GM23338 (cell line): ENCODE measurements at places on chromosomes 5 and 9. TPM values are rescaled to one million over a fixed set of nuclear protein-coding genes. Genes with fewer than 3 reads are reported as not detected.
A peak's percentile ranks its signal among the peaks of the same experiment; 100 is the strongest.

DNA sequence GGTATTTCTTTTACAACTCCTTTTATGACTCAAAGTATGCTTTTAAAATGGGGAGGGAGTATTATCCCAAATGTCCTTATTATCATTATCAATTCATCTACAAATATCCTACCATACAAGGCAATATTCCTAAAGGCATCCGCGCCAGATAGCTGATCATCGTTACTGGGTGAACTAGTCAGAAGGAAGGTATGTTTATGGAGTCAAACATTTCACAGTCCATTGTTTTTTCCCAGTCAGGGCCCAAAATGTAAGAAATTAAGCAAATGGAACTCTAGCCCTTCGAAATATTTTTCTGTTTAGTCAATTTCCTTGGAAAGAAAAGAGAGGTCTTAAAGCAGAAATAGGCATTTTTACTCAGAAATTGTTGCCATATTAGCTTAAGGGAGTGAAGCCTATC, 188.5 kb upstream of the CCNG1 start:
- no peak overlapping the region for H3K27ac ChIP-seq
- no peaks in the 10 kb centered on the region for H3K36me3 ChIP-seq
- no peak for DNase-seq
- peaks cover 7% of the 10 kb centered on the region for H3K4me1 ChIP-seq
- no peaks in the 10 kb centered on the region for H3K27me3 ChIP-seq

Gene SLC4A9
- 0.08 TPM in 1 of 2 replicates, not detected in the other for total RNA-seq

- H3K27ac ChIP-seq = no peak overlapping the region
- H3K36me3 ChIP-seq = no peaks in the 10 kb centered on the region
- H3K27me3 ChIP-seq = no peaks in the 10 kb centered on the region
- peaks cover 33% of the 10 kb centered on the region for H3K4me1 ChIP-seq
- DNase-seq = no peak
These were observed 19.8 kb downstream of the AP3B1 start for GRCh38 chr5:78274540-78275197.

- no peaks in the 10 kb centered on the region; the same call in 1 of the 2 replicates for H3K4me1 ChIP-seq
- no peak overlapping the region for H3K4me3 ChIP-seq
- H3K27me3 ChIP-seq = no peaks in the 10 kb centered on the region
- H3K36me3 ChIP-seq = no peaks in the 10 kb centered on the region
These were observed 55.2 kb upstream of the DAPK1 start for GRCh38 chr9:87442451-87442850.

DNA sequence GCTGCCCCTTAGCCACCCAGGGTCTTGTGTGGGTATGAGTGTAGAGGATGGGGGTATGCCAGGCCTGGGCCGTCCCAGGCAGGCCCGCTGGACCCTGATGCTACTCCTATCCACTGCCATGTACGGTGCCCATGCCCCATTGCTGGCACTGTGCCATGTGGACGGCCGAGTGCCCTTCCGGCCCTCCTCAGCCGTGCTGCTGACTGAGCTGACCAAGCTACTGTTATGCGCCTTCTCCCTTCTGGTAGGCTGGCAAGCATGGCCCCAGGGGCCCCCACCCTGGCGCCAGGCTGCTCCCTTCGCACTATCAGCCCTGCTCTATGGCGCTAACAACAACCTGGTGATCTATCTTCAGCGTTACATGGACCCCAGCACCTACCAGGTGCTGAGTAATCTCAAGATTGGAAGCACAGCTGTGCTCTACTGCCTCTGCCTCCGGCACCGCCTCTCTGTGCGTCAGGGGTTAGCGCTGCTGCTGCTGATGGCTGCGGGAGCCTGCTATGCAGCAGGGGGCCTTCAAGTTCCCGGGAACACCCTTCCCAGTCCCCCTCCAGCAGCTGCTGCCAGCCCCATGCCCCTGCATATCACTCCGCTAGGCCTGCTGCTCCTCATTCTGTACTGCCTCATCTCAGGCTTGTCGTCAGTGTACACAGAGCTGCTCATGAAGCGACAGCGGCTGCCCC, 2.6 kb downstream of the SLC35A4 start:
- H3K4me1 ChIP-seq = peaks cover 5% of the 10 kb centered on the region; the same call in 1 of the 2 replicates
- H3K4me3 ChIP-seq = no peak overlapping the region
- H3K27ac ChIP-seq = no peak overlapping the region
- DNase-seq = no peak
- H3K27me3 ChIP-seq = no peaks in the 10 kb centered on the region

Gene IFNA13
- total RNA-seq = not detected in 2 replicates

DNA sequence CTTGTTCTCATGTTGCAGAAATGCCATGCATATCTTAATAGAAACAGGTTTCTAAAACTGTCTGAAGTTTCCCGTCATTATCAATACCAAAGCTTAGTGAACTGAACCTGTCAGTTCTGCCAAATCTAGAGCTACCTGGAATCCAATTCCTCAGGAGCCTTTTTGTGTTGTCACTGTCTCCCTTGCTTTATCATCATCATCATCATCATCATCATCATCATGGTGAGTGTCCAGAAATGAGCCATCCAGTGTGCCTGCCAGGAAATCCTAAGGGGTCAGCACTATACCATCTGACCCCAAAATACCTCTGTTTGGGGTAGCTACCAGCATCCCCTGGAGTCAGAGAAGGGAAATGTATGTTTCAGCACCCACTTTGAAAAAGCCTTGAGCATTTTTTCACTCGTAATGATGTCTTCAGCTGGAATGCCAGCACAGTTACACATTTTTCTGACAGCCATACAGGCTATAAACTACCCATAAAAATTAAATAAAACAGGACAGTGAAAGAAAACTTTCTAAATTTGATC, 150.3 kb downstream of the NR2F1-AS1 start:
- H3K4me3 ChIP-seq = no peak overlapping the region
- no peak overlapping the region for H3K27ac ChIP-seq
- DNase-seq = no peak
- H3K4me1 ChIP-seq = peaks cover 16% of the 10 kb centered on the region
- H3K36me3 ChIP-seq = no peaks in the 10 kb centered on the region
- no peaks in the 10 kb centered on the region for H3K27me3 ChIP-seq

DNA sequence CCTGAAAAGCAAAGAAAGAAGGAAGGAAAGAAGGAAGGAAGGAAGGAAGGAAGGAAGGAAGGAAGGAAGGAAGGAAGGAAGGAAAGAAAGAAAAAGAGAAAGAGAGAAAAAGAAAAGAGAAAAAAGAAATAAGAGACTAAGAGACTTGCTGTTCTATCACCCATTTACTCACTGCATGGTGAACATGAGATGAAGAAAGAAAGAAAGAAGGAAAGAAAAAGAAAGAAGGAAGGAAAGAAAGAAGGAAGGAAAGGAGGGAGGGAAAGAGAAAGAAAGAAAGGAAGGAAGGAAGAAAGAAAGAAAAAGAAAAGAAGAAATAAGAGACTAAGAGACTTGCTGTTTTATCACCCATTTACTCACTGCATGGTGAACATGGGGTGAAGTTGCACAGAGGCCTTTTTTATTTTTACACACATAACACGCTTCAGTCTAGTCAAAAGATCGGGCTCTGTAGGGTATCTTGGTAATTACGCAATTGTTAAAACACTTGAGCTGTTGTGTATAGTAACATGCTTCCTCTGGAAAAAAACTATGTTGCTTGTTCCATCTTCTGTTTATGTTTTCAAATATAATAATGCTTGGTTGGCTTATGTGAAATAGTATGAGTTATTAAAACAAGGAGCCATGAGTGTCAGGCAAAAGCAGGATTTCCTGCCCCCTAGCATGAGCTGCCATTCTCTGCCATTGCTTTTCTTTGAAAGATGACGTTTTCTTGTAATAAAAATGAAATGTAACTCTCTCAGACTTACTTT, 119.3 kb upstream of the ZNF608 start:
- H3K4me3 ChIP-seq = no peak overlapping the region
- peaks cover 15% of the 10 kb centered on the region for H3K4me1 ChIP-seq
- no peaks in the 10 kb centered on the region for H3K27me3 ChIP-seq
- H3K27ac ChIP-seq = no peak overlapping the region
- H3K36me3 ChIP-seq = no peaks in the 10 kb centered on the region

Gene TMEM232
- 1.3 and 4.4 TPM in 2 replicates for total RNA-seq

Gene DIRAS2
- total RNA-seq = 0.28 and 1.4 TPM in 2 replicates

GRCh38 chr5:174523311-174524071, 200.9 kb upstream of the MSX2 start:
- no peaks in the 10 kb centered on the region; the same call in 1 of the 2 replicates for H3K27me3 ChIP-seq
- no peak for DNase-seq
- no peak overlapping the region for H3K27ac ChIP-seq
- H3K4me1 ChIP-seq = peaks cover 9% of the 10 kb centered on the region; the same call in 1 of the 2 replicates
- H3K36me3 ChIP-seq = no peaks in the 10 kb centered on the region
- H3K4me3 ChIP-seq = no peak overlapping the region

DNA sequence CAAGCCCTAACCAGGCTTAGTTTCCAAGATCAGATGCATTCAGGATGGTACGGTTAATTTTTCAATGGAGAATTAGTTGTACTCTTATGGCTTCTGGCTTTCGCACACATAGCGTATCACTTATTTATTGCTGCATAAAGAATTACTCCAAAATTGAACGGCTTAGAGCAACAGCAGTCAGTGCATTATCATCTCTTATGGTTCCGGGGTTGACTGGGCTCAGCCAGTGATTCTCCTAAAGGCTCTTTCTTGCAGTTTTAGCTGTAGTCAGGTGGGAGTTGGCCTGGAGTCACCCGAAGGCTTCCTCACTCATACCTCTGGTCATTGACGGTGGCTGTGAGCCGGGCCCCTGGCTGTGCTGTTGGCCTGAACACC, 595 bp upstream of the GRHPR start:
- H3K36me3 ChIP-seq = peaks cover 1% of the 10 kb centered on the region; the same call in 1 of the 2 replicates
- no peaks in the 10 kb centered on the region for H3K27me3 ChIP-seq
- peak overlapping the region; percentile 92 for H3K4me3 ChIP-seq
- no peak for DNase-seq
- H3K4me1 ChIP-seq = peaks cover 8% of the 10 kb centered on the region
- H3K27ac ChIP-seq = peak overlapping the region; percentile 78; the same call in 1 of the 2 replicates

DNA sequence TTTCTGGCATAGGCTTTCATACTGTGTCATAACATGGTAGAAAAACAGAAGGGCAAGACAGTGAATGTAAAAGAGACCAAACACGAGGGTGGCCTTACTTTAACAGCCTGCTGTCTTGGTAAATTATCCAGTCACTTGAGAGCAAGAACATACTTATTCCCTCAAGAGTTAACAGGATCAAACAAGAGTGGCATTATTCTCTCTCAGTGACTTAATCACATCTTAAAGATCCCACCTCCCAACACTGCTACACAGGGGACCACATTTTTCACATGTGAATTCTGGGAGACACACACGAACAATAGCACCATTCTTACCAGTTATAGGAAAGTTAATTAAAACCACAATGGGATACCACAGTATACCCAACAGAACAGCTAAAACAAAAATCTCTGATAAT, 898.0 kb upstream of the C9orf72 start:
- H3K27me3 ChIP-seq = no peaks in the 10 kb centered on the region
- no peak overlapping the region for H3K4me3 ChIP-seq
- DNase-seq = no peak
- H3K36me3 ChIP-seq = no peaks in the 10 kb centered on the region
- no peaks in the 10 kb centered on the region for H3K4me1 ChIP-seq

DNA sequence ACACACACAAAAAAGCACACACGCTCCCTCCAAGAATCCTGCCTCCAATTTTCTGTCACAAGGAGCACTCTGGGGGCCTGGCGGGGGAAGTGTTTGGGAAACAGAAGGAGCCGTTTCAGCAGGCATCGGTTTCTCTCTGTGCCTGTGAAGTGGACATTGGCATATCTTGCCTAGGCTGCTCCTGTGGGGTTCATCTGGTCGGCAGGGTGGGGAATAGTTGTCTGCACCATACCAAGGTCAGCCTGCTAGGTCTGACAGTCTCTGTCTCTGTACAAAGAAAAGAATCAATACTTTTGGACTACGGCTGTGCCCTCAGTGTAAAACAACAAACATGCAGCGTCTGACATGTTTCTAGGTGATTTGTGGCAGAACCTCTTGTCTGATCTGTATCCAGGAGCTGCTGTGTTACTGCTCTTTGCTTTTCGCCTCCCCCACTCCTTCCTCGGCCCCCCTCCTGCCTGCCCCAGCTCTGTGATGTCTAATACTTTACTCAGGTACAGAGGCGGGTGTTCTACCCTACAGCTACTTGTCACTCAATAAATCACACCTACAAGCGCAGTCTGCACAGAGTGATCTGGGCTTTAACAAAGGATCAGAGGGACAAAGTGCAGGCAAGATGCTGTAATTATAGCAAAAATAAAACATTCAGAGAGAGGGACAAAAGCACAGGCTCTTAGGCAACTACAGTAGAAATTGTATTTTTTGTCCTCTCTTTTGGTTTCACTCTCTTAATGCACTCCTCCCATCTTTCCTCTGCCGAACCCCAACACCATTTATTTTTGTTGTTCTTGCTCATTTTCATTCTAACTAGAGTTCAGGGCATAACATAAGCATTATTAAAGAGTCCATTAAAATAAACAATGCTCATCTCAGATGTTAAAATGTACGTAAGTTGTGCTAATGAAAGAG, 216.7 kb downstream of the BNC2 start:
- peak overlapping the region; percentile 3 for H3K27ac ChIP-seq
- H3K36me3 ChIP-seq = no peaks in the 10 kb centered on the region
- H3K27me3 ChIP-seq = no peaks in the 10 kb centered on the region
- H3K4me3 ChIP-seq = peak overlapping the region; percentile 28
- DNase-seq = peak; percentile 41

DNA sequence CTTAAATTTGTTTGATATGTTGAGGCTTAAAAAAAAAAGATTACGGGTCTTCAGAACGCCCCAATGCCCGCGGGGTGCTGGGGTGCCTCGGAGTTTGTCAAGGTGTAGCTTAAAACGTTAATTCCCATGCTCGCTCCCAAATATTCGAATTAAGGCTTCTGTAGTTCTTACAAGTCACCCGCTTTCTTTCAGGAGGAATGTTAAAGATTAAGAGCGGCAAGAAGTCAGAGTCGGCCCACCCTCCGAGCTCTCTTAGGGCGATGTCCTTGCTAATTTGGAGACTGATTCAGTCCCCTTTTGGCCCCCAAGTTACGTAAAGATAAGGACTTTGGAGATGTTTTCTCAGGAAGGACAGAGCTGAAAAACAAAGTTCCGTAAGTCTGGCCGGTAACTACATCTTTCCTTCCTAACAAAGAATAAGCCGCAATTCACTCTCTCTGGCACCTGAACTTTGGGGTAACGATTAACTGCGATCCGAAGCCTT, 746 bp upstream of the NPM1 start:
- peak overlapping the region; percentile 98 for H3K27ac ChIP-seq
- peak overlapping the region; percentile 88 for H3K4me3 ChIP-seq
- no peaks in the 10 kb centered on the region for H3K27me3 ChIP-seq
- peak; percentile 65 for DNase-seq
- H3K4me1 ChIP-seq = peaks cover 15% of the 10 kb centered on the region
- peaks cover 34% of the 10 kb centered on the region for H3K36me3 ChIP-seq

DNA sequence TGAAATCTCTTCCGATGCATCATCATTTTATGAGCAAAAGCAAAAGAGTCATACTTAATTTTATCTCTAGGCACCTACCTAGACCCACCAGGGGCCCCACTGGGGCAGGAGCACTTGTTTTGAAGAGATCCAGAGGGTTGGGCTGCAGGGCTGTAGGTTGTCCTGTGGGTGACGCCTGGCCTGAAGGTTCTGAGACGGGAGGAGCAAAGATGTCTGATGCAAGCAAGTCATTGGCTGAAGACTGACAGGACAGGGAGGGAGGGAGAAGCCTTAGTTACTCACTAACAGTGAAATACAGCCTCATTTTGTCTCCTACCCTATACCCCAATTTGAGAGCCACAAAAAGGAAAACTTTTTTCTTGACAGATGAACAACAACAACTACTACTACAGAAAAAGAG, 17.1 kb upstream of the C9 start:
- H3K27me3 ChIP-seq = no peaks in the 10 kb centered on the region
- no peak overlapping the region for H3K4me3 ChIP-seq
- H3K36me3 ChIP-seq = no peaks in the 10 kb centered on the region
